ENCODE measurements at places on chromosomes 5 and 9. TPM values are rescaled to one million over a fixed set of nuclear protein-coding genes. Genes with fewer than 3 reads are reported as not detected.

DNA sequence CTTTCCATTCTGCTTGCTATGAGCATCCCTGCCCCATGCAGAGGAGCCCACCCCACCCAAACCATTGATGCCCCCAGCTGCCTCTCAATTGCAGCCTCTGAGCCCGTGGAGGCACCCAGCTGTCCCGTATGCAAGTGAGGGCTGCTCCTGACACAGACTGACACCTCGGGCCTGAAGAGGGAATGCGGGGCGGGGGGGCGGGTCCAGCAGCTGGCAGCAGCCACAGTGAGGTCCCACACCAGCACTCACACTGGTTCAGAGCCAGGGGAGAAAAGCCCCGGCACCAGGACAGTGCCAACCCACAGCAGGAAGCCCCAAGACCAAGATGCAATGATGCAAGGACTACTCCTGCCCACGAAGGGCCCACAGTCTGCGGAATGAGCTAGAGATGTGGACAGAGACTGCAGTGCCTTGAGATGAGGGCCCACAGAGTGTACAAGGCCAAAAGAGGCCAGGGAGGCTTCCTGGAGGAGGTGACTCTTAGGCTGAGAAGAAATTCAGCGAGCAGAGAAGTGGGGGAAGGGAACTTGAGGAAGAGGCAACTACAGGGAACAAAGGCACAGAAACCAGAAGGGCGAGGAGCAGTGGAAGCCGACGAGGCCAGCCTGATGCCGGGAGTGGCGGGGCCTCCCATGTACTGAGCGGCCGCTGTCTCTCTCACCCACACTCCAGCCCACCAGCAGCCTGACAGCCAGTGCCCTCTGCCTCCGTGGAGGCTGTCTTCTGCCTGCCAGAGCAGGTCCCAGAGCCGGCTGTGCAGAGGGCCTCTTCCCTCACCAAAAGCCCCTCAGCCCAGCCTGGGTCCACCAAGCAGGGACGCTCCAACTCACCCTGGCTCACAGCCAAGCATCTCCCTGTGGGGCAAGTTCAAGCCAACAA lies 9.2 kb downstream of the EEIG1 start:
- DNase-seq = no peak
- no peaks in the 10 kb centered on the region for H3K36me3 ChIP-seq
- H3K4me3 ChIP-seq = no peak overlapping the region
- peak overlapping the region; percentile 37 for H3K27ac ChIP-seq
- H3K4me1 ChIP-seq = peaks cover 96% of the 10 kb centered on the region
- no peaks in the 10 kb centered on the region for H3K27me3 ChIP-seq

The LCN9 gene
- not detected for polyA plus RNA-seq

GRCh38 chr5:64680289-64680688 lies 10.0 kb upstream of the SHISAL2B start:
- H3K27me3 ChIP-seq = no peaks in the 10 kb centered on the region
- H3K4me1 ChIP-seq = no peaks in the 10 kb centered on the region
- no peaks in the 10 kb centered on the region for H3K36me3 ChIP-seq
- no peak overlapping the region for H3K4me3 ChIP-seq

- no peaks in the 10 kb centered on the region for H3K27me3 ChIP-seq
- no peaks in the 10 kb centered on the region for H3K4me1 ChIP-seq
- H3K4me3 ChIP-seq = no peak overlapping the region
- no peak overlapping the region for H3K27ac ChIP-seq
Measured at GRCh38 chr9:94445863-94446262, 109.0 kb upstream of the PCAT7 start.

- DNase-seq = peak; percentile 93
- H3K4me1 ChIP-seq = peaks cover 49% of the 10 kb centered on the region
- H3K4me3 ChIP-seq = no peak overlapping the region
- no peaks in the 10 kb centered on the region for H3K27me3 ChIP-seq
Measured at GRCh38 chr9:93061791-93062763, 3.6 kb downstream of the SUSD3 start.

The PPP3R2 gene
- 241 TPM for polyA plus RNA-seq

DNA sequence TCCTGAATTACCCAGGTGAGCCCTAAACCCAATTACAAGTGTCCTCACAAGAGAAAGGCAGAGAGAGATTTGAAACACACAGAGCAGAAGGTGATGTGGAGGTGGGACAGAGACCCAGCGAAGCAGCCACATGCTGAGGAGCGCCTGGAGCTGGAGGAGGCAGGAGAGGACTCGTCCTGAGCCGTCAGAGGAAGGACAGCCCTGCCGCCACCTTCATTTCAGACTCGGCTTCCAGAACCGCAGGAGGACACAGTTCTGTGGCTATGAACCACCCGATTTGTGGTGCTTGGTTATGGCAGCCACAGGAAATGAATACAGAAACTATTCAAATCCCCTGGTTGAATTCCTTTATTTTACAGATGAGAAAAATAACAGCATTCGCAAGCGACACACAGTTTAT lies 16.4 kb upstream of the FBP1 start:
- no peak overlapping the region for H3K4me3 ChIP-seq
- no peaks in the 10 kb centered on the region for H3K27me3 ChIP-seq
- H3K36me3 ChIP-seq = no peaks in the 10 kb centered on the region
- H3K4me1 ChIP-seq = no peaks in the 10 kb centered on the region
- H3K27ac ChIP-seq = no peak overlapping the region

DNA sequence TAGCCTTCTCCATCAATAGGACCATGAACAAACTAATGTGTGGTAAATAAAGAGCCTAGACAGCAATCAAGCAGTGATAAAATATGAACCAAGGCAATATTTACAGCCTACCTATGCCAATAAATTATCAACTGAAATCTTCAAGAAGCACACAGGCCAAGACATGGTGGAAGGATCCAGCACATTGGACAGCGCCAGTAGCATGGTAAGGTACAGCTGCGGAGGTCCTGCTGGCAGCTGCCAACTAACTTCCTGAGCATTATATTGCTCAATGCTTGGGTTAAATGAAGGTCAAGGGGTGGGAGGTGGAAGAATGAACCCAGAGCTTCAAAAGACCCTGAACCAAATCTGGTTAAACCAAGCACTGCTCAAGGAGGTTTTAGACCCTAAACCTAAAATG lies 16.5 kb upstream of the SPDL1 start:
- H3K27ac ChIP-seq = no peak overlapping the region
- H3K27me3 ChIP-seq = no peaks in the 10 kb centered on the region
- no peaks in the 10 kb centered on the region for H3K4me1 ChIP-seq
- no peak overlapping the region for H3K4me3 ChIP-seq

- no peaks in the 10 kb centered on the region for H3K27me3 ChIP-seq
- no peak overlapping the region for H3K4me3 ChIP-seq
- H3K4me1 ChIP-seq = no peaks in the 10 kb centered on the region
- no peak overlapping the region for H3K27ac ChIP-seq
Measured at GRCh38 chr5:107337281-107337680, 333.5 kb downstream of the EFNA5 start.

GRCh38 chr5:107388141-107388861 lies 282.4 kb downstream of the EFNA5 start:
- no peak overlapping the region for H3K27ac ChIP-seq
- DNase-seq = no peak
- H3K4me1 ChIP-seq = no peaks in the 10 kb centered on the region
- H3K36me3 ChIP-seq = no peaks in the 10 kb centered on the region
- H3K4me3 ChIP-seq = no peak overlapping the region

DNA sequence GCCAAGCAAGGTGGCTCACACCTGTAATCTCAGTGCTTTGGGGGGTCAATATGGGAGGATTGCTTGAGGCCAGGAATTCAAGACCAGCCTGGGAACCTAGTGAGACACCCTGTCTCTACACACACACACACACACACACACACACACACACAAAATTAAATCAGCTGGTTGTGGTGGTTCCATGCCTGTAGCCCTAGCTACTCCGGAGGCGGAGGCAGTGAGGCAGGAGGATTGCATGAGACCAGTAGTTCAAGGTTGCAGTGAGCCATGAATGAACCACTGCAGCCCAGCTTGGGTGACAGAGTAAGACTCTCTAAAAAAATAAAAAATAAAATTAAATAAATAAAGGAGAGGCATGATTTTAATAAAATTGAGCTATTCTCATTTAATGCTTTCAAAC lies 13.1 kb downstream of the CEMIP2 start:
- DNase-seq = no peak
- no peaks in the 10 kb centered on the region for H3K27me3 ChIP-seq
- no peak overlapping the region for H3K27ac ChIP-seq

- no peak overlapping the region for H3K27ac ChIP-seq
- no peaks in the 10 kb centered on the region for H3K4me1 ChIP-seq
- DNase-seq = peak; percentile 55
Measured at GRCh38 chr9:115591584-115591984, 473.6 kb upstream of the TNC start.

DNA sequence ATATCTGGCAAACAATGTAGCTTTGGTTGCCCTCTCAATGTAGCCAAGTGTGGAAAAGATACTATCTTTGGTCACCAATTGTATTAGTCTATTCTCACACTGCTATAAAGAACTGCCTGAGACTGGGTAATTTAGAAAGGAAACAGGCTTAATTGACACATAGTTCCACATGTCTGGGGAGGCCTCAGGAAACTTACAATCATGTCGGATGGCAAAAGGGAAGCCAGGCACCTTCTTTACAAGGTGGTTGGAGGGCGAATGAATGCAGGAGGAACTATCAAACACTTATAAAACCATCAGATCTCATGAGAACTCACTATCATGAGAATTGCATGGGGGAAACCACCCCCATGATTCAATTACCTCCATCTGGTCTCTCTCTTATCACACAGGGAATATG lies 133.1 kb upstream of the TBCA start:
- H3K4me3 ChIP-seq = no peak overlapping the region
- no peak overlapping the region for H3K27ac ChIP-seq
- no peak for DNase-seq
- no peaks in the 10 kb centered on the region for H3K4me1 ChIP-seq

GRCh38 chr9:16918920-16919319 lies 48.5 kb upstream of the BNC2 start:
- no peaks in the 10 kb centered on the region for H3K36me3 ChIP-seq
- no peak overlapping the region for H3K27ac ChIP-seq
- no peak for DNase-seq
- no peaks in the 10 kb centered on the region for H3K27me3 ChIP-seq

DNA sequence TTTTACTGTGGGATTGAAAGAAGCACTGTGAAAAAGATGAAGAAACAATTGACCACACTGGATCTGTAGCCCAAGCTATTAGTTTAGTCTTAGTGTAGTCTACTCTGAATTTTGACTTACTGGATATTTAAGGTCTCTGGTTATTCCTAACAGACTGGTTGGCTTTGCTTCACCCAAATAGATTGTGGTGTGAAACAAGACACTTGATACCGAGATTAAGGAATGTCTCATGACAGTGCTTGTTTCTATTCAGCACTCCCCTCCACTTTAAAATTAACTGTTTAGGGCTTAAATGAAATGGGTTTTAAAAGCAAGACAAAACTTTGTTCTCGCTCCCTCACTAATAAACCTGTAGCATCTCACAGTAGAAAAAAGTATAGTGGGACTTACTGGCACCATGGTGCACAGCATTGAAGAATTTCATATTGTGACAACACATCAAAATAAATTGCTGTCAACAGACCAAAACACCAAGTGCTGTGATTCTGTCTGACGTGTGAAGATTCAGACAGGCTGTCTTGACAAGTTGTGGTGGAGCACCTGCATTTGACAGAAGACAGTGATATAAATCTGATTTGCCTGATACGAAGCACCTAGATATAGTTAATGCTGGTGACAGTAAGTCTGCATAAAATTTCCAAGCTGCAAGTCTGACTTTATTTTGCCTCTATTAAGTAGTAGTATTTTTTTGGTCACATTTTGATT lies 73.1 kb downstream of the PBX3 start:
- H3K27me3 ChIP-seq = no peaks in the 10 kb centered on the region
- H3K4me1 ChIP-seq = no peaks in the 10 kb centered on the region
- no peak for DNase-seq
- no peak overlapping the region for H3K27ac ChIP-seq

DNA sequence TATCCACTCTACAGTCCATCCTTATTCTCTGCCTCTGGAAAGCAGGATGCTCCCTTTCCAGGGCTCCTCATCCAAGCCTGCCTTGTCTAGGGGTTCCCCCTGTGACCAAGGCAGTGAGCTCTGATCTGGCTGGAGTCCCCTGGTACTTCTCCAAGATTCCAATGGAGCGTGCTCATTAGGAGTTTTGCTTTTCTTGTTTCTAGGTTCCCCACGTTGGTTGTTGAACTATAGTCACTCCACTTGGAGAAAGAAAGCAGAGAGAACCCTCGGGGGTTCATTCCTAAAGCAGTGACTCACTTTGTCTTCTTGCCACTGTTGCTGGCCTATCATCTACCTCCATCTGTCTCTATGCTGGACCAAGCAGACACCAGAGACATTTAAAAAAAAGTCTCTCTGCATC lies 192.6 kb downstream of the TLE4 start:
- DNase-seq = peak; percentile 59
- no peaks in the 10 kb centered on the region for H3K4me1 ChIP-seq
- H3K36me3 ChIP-seq = no peaks in the 10 kb centered on the region
- no peak overlapping the region for H3K27ac ChIP-seq
- no peaks in the 10 kb centered on the region for H3K27me3 ChIP-seq

DNA sequence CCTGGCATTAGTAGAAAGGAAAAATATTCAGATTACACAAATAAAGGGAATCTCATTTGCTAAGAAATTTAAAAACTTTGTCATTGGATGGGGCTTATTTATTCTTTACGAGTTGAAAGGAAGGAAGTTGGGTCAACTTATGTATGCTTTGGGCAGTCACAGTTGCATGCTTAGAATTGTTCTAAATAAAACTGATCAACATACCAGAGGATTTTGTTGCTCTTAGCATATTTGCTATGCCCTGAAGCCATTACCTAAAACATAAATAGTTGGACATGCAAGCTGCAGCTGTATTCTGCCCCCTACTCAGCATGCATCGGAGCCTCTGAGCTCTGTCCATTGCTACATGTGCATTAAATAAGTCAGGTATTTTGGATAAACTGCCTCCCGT lies 172.7 kb upstream of the MEF2C start:
- H3K27ac ChIP-seq = no peak overlapping the region
- H3K36me3 ChIP-seq = no peaks in the 10 kb centered on the region
- no peaks in the 10 kb centered on the region for H3K27me3 ChIP-seq
- H3K4me1 ChIP-seq = no peaks in the 10 kb centered on the region
- no peak for DNase-seq
- H3K4me3 ChIP-seq = no peak overlapping the region

- H3K36me3 ChIP-seq = no peaks in the 10 kb centered on the region
- no peak overlapping the region for H3K4me3 ChIP-seq
- no peak for DNase-seq
Measured at GRCh38 chr9:72977670-72978069, 24.8 kb upstream of the ALDH1A1 start.

DNA sequence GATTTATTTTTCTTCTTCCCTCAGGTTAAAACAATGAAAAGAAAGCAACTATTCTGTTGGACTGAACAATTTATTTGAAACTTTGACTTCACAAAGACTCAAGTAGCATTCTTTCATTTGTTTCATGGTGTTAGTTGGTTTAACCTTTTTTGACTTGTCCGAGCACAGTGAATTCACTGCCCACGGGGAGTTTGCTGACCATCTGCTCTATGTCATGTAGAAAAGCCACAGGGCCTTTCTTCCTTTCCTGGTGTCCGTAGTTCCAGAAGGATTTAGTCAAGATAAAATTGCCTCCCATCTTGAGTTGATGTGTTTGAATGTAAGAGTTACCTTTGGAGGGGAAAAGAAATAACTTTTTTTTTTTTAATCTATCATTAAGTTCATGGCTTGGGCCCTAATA lies 55.1 kb upstream of the ZNF608 start:
- no peak overlapping the region for H3K27ac ChIP-seq
- H3K4me1 ChIP-seq = peaks cover 8% of the 10 kb centered on the region
- H3K36me3 ChIP-seq = no peaks in the 10 kb centered on the region
- H3K4me3 ChIP-seq = no peak overlapping the region
- no peak for DNase-seq
- H3K27me3 ChIP-seq = no peaks in the 10 kb centered on the region

The NDFIP1 gene
- polyA plus RNA-seq = 88.7 TPM
